ENCODE measurements at places on chromosomes 2 and 18. TPM values are rescaled to one million over a fixed set of nuclear protein-coding genes. Genes with fewer than 3 reads are reported as not detected.

DNA sequence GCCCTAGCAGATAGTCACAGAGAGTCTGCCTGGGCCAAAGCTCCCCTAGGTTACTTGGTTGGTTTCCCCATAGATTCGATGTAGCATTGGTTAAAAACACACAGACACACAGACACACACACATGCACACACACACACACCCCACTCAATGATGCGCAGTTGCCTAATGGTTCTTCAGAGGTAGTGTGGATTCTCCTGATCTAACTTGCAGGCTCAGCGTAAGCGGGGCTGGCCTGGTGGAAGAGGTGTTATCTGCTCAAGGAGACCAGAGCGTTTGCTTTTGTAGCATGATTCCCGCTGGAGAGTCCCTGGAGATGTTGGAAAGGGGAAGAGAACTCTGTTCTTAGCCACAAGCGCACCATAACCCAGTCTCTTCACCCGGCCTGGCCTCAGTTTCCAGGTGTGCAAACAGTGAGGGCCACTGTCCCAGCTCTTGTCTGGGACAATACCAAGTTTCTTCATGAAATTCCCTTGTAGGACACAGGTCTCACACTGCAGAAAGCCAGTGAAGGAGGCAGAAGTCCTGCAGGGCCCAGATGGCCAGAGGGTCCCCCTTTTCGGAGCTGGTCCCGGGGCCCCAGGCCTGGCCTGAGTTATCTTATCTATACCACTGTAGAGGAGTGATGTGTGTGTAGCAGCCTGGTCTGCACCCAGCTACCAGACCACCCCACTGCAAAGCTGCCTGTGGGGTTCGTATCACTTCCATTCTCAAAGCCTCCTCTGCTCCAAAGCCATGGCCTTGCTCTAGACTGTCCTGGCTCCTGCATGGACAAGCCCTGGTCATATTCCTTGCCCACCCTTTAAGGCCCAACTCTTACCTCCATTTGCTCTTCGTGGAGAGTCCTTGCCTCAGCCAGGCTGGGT is 3.7 kb downstream of the ACKR3 start:
- no peak for DNase-seq

- peak; percentile 11 for DNase-seq
Measured at GRCh38 chr2:232338759-232339106, 39.8 kb upstream of the ALPP start.

- DNase-seq = no peak
Measured at GRCh38 chr2:217695033-217695520, 307.7 kb downstream of the TNS1 start.

DNA sequence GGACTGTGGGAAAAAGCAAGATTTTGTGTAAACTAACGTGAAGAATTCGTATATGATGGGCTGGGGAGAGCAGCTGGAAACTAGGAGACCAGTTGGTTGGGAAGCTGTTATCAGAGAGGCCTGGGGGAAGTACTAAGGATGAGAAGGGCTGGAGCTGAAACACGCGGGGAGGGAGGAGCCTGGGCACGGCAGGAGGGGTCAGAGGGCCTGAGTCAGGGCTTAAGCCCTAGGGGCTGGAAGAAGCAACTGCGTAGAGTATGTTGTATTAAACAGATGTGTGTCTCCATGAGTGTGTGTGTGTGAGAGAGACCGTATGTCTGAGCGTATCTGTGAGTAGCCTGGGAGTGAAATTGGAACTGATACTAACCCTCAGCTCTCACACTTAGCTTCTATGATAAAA is 8.4 kb downstream of the POMC start:
- DNase-seq = peak; percentile 63

GRCh38 chr2:181573140-181573736 is 83.7 kb downstream of the CERKL start:
- no peak for DNase-seq

DNA sequence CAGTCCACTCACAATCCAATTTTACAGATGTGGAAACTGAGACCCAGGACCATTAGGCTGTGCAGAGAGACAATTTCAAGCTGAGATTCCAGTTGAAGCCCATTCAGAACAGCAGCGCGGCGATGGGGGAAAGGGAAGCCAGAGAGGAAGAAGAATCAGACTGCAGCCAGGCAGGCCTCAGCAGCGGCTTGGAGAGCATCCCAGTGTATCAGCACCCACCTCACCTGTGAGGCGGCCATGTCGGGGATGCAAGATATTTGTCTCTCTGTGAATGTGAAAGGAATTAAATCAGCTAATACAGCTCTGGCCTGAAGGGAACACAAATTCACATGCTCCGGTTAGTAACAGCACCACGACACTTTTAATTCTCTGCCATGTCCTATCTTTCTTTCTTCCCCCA is 198.0 kb upstream of the SOX11 start:
- no peak for DNase-seq

GRCh38 chr2:64873472-64873924 is 115.7 kb upstream of the SLC1A4 start:
- DNase-seq = peak; percentile 92

DNA sequence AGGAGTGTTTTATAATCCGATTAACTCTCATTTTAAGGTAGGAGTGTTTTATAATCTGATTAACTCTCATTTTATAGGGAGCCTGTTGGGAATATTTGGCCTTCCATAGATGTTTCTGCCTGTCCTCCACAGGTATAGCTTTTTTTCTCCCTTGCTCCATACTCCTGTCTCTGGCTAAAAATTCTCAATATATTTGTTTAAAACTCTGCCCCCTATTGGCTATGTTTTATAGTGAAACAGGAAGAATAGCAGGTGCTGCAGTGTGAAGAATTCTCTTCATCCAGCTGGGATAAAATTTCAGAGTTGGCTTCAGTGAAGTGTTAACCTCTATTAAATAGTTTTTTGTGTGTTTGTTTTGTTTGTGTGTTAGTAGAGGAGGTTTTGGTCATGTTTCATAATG is 1046.0 kb upstream of the TMEFF2 start:
- no peak for DNase-seq

- DNase-seq = no peak
Measured at GRCh38 chr2:25388491-25388890, 46.8 kb upstream of the DNMT3A start.

GRCh38 chr2:3051266-3051665 is 326.4 kb downstream of the EIPR1 start:
- no peak for DNase-seq

GRCh38 chr2:220334871-220335590 is 707.6 kb downstream of the SLC4A3 start:
- DNase-seq = no peak

GRCh38 chr2:189164746-189165145 is 14.8 kb downstream of the COL5A2 start:
- no peak for DNase-seq

DNA sequence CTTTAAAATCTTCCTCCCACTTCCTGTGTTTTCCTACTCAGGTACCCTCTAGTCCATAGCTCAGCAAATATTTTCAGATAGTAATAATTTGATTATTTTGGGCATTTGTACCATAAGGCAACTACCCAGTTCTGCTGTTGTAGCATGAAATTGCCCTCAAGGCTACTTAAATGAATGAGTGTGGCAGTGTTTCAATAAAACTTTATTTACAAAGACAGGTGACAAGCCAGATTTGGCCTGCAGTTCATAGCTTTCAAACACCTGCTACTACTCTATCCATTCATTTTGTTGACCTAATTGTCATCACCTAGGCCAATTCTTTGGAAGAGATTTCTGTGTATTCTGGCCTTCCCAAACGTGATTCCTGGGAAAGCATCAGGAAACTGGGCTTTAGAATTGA is 28.9 kb downstream of the NYAP2 start:
- no peak for DNase-seq

DNA sequence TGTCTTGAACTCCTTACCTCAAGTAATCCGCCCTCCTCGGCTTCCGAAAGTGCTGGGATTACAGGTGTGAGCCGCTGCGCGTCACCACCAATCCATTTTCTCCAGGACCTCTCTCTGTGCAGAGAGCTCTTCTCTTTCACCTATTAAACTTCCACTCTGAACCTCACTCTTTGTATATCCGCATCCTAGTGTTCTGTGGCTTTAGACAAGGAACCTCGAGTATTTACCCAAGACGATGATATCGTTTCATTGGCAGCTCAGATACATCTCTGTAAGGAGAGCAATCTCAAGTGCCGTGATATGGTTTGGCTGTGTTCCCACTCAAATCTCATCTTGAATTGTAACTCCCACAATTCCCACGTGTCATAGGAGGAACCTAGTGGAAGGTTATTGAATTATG is 15.1 kb upstream of the WDR33 start:
- DNase-seq = no peak

DNA sequence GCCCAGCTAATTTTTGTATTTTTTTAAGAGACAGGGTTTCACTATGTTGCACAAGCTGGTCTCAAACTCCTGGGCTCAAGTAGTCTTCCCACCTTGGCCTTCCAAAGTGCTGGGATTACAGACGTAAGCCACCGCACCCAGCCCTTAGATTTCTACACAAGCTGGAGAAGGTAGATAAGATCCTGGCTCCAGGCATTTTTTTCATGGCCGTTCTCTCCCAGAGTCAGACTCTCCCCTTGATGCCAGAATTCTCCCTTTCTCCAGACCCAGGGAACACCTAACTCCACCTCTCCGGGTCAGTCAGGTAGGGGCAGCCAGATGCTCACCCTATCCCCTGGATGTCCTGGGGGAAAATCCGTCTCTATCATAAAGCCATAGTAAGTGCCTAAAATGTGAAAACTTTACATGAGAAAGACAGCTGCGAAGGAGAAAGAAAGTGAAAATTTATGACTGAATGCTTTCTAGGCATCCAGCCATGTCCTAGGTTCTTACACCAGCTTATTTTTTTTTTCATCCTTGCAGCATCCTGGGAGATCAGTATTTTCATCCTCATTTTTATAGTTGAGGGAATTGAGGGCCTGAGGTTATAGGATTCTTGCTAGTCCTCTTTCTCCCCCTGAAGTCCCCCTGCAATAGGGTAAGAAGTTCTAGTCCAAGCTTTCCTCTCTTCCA is 16.3 kb downstream of the SIX3 start:
- DNase-seq = no peak

GRCh38 chr2:154554046-154554445 is 144.4 kb upstream of the KCNJ3 start:
- DNase-seq = no peak

DNA sequence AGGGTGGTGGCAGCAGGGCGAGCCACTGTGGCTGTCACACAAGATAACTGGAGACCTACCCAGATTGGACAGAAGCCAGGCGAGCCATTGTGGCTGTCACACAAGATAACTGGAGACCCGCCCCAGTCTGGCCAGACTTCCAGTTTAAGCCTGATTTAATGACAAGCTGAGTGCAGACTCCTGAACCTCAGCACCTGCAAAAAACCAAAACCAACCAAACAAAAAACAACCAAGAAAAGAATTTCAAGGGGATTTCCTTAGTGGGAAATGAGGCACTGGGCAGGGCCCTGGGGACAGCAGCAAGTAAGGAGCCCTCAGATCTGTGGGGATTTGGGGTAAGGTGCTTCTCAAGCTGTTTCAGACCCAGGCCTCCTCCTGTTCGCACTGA is 95.2 kb upstream of the BOD1L2 start:
- DNase-seq = no peak

- DNase-seq = no peak
Measured at GRCh38 chr18:36464126-36464651, 166.7 kb downstream of the FHOD3 start.

- no peak for DNase-seq
Measured at GRCh38 chr2:55115761-55116597, 65.7 kb upstream of the RTN4 start.

GRCh38 chr2:196389670-196390069 is 218.3 kb upstream of the STK17B start:
- DNase-seq = no peak

- no peak for DNase-seq
Measured at GRCh38 chr2:96856776-96857666, 795 bp downstream of the ANKRD39 start.

KCNJ3 gene
- 0.69 TPM for total RNA-seq

VIT gene
- 0.46 TPM for total RNA-seq

KLHL14 gene
- total RNA-seq = 4.8 TPM

POTEC gene
- total RNA-seq = not detected

RIT2 gene
- total RNA-seq = 1.4 TPM

All from WTC11 (cell line).